ENCODE measurements at places on chromosomes 11 and 22.
A peak's percentile ranks its signal among the peaks of the same experiment; 100 is the strongest.

DNA sequence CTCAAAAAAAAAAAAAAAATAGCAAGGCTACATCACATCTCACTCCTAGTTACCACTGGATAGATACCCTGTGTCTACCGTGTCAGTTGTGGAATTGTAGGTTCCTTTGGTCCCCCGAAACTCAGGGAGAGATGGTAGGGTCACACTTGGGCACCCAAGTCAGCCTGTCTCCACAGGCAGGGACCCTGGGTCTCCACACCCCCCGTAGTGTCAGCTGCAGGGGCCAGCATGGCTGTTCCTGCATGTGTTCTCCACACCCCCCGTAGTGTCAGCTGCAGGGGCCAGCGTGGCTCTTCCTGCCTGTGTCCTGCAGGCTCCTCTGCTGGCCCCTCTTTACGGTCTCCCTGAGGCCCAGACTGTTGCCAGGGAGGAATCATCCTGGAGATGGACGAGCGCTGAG, 282.1 kb downstream of the BRD1 start:
- no peak for DNase-seq

- peak; percentile 72 for DNase-seq
Observed at GRCh38 chr11:61567286-61568061, 13.4 kb downstream of the SYT7 start.

DNA sequence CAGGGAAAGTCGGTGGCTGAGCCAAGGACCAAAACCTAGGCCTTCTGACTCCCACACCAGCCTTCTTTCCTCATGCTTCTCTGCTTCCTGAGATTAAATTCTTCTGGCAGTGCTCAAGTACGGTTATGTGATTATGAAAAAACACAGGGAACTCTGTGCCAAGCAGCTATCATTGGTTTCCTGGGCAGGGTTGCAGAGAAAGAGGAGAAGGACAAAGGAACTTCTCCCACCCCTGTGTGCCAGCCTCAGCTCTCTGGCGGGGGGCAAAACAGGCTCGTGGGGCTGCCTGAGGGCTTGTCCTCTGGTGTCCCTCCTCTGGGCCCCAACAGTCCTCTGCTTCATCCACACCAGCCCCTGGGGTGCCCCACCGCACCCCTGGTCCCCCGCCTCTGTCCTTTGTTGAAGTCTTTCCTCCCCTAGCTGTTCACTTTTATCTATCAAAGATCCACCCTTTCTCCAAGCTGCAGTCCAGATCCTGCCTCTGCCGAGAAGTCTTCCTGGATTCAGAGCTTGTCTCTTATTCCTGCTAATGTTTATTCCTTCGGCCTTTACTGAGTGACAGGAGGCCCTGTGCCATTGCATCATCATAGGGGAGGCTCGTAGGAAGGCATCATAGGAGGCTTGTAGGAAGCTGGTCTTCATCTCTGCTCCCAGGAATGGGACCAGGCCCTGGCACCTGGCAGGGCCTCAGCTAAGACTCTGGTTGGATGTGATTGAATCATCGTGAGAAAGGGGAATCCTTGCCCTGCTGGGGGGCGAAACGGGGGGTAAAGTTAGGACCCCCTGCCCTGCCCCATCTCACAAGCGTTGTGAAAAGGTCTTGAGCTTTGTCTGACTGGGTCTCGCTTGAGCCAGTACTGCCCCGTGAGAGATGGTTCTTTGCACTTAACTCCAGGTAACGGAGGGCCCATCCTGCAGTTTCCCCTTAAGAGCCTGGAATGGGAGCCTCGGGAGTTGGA, 11.5 kb upstream of the FTH1 start:
- DNase-seq, result no peak

DNA sequence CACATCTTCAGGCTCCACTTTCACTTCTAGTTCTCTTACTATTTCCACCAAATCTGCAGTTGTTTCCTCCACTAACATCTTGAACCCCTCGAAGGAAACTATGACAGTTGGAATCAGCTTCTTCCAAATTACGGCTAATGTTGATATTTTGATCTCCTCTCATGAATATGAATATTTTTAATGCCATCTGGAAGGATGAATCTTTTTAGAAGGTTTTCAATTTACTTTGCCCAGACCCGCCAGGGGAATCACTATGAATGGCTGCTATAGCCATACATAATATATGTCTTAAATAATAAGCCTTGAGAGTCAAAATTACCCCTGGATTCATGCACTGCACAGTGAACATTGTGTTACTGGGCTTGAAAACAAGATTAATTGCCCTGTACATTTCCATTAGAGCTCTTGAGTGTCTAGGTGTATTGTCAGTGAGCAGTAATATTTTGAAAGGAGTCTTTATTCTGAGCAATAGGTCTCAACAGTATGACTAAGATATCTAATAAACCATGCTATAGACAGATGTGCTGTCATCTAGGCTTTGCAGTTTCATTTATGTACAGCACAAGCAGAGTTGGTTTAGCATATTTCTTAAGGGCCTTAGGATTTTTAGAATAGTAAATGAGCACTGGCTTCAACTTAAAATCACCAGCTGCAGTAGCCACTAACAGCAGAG, 48.3 kb upstream of the LRRC55 start:
- no peak for DNase-seq

- DNase-seq, result no peak
Observed at GRCh38 chr22:38900677-38901076, 28.7 kb upstream of the CBX6 start.

GRCh38 chr22:44390613-44390970, 77.8 kb upstream of the SHISAL1 start:
- no peak for DNase-seq

GRCh38 chr11:30560206-30561106, 25.7 kb downstream of the MPPED2 start:
- no peak for DNase-seq

DNA sequence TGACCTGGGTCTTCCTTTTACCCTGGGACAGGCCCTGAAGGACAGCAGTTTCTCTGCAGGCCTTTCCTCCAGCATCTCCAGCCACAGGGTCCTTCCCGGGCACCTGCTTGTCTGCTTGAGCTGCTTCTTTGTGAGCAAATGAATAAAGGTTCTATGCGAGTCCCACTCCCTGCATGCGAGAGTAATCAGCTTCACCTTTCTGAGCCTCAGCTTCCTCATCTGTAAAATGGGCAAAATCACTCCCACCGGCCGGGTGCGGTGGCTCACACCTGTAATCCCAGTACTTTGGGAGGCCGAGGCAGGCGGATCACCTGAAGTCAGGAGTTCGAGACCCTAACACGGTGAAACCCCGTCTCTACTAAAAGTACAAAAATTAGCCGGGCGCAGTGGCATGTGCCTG, 31.1 kb downstream of the IFT27 start:
- DNase-seq, result no peak

DNA sequence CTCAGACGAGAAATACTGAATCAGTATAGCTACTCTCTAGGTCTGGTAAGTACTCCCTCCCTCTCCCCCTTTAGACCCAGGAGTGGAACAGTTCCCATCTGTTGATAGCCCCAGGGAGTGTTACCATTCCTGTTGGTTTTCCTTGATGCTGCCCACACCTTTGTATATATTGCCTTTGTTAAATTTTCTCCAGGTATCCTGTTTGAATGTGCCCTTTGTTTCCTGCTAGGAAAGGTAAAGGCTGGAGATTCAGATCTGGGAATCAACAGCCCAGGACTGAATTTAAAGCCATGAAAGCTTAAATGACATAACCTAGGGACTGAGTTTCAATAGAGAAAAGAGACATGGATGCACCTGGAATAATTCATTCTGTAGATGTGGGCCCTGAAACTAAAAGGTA, 68.3 kb downstream of the CCDC83 start:
- no peak for DNase-seq

DNA sequence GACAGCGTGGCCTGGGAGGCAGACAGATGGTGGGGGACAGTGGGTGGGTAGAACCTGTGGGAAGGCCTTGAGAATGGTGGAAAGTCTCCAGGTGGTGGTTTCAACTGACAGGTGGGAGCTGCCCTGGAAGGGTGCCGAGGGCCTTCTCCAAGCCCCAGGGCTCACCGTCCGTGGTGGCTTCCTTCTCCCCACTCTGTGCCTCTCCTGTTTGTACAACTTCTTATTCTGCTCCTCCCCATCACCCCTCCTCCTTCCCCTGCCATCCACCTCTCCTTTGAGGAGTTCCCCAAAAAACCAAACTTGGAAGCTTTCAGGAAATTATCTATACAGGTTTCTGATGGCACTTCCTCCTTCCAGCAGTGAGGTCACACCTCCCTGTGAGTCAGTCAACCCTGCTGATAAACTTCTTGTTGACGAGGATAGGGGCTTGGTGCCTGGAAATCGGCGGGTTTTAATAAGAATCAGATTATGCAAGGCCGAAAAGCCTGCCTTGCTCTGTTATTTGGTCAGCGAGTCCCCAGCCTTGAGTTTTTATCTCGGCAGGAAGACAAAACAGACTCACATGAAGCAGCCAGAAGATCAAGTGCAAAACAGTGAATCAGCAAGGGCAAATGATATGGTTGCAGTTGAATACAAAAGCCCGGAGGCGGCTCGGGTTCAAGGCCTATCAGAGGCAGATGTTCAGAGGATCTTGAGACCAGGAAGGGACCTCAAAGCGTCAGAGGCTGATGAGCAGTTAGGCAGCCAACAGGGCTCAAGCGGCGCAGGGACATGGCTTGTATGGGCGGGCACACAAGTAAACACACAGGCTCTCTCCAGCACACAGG, 9.5 kb upstream of the ST3GAL4 start:
- no peak for DNase-seq

- DNase-seq, result no peak
Observed at GRCh38 chr11:14270690-14271542, 88.1 kb downstream of the RRAS2 start.
